ENCODE measurements at places on chromosomes 11 and 22.

DNA sequence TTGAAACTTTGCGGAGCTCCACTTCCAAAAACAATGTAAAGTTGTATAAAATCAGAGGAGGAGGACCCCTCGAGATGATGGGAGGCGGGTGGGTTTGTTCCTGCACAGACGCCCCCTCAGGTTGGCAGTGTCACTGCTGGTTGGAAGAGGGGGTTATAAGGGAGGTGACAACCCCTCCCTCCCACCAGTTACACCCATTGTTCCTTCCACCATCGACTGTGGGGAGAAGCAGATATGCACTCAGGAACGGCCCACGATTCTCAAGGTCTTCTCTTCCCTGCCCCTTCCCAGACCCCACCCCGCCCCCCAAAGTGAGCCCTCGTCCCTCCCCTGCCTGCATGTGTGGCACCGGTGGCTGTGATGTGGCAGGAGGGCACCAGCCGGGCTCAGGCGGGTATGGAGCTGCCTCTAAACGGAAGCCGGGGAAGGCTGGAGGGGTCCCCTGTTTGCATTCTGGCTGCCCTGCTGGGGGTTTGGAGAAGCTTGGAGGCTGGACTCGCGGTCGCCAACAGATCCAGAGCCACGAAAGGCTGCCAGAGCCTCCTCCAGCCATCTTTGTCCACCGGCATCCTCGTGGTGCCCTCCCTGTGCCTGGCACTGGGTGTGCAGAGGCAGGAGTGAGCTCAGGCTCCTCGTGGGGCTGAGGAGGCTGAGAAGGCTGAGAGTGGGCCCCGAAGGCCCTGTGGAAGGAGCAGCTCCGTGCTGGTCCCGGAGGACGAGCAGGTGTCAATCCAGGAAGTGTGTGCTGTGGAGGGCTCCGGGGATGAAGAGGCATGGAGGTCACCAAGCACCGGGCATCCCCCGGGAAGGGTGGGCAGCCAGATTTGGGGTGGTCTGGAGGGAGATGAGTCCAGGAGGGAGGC, 778 bp downstream of the KDELR3 start:
- DNase-seq = no peak

GRCh38 chr11:105923807-105924206, 98.2 kb downstream of the MSANTD4 start:
- peak; percentile 32 for DNase-seq

DNA sequence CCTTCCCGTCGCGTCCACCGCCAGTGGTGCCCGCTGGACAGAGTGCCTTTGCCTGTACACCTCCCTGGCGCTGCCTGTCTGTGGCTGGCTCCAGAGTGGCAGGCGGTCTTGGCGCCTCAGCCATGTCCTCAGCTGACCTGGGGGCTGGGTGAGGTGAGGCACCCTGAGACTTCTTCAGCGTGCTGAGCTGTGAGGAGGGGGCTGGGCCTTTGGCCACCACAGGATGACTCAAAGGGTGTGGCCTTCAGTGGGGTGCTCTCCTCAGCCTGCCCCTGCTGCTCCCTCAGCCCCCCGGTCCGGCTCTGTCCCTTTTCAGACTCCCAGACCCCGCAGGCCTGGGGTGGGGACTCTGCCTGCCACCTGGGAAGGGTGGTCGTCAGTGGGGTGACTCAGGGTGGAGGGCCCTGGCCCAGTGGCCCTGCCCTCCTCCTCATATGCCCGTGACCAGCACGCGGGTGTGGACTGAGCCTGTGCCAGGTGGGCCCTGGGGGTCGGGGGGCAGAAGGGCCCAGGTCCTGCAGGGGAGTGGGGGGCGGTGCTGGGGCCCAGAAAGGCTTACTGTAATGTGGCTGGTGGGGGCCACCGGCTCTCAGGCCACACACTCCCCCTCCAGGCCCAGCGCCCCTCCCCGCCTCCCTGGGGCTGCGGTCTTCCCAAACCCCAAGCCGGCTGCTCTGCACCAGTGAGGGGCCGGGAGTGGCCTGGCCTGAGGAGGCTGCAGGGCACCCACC, 15.9 kb downstream of the CRELD2 start:
- DNase-seq = no peak

- no peak for DNase-seq
These were observed 24.0 kb downstream of the SMCO4 start for GRCh38 chr11:93519179-93519578.

- DNase-seq = no peak
These were observed 32.3 kb downstream of the ANO5 start for GRCh38 chr11:22225190-22225589.

DNA sequence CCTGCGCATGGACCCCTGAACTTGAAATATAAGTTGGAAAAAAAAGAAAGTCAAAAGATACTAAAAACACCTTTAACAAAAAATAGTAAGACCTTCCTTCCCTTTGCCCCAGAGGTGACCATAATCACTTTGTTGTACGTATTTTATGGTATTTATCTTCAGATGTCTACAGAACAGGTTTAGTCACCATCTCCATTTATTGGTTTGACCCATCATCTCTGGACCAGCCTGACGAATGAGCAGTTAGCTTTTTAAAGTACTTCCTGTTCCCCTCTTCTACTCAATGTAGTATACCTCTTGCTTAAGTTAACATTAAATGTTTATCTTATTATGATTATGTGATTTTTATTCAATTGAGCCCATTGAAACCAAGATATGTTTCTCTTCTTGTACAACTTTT, 64.7 kb upstream of the CREB3L1 start:
- DNase-seq = no peak

- no peak for DNase-seq
These were observed 205.3 kb downstream of the TBC1D22A start for GRCh38 chr22:46967445-46968358.

- DNase-seq = no peak
These were observed 84.6 kb downstream of the C22orf31 start for GRCh38 chr22:28977060-28977459.

DNA sequence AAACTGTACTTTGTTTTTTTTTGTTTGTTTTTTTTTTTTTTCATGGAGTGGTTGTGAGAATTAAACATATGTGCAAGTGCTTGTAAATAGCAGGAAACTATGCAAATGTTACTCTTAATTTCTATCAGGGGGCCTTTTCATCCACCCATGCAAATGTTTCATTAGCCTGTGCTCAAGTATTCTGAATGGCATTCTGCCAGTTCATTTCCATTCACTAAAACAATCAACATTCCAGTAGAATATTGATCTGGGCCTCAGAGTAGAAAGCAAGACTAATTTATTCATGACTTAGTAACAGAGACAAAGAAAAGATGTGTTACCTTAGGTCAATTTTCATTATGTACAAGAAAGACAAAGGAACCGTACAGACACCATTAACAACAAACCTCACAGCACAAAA, 971.4 kb downstream of the DLG2 start:
- DNase-seq = no peak

GRCh38 chr11:127496165-127496564, 495.6 kb upstream of the KIRREL3 start:
- no peak for DNase-seq

GRCh38 chr11:31877083-31877482, 66.0 kb upstream of the PAX6 start:
- no peak for DNase-seq

DNA sequence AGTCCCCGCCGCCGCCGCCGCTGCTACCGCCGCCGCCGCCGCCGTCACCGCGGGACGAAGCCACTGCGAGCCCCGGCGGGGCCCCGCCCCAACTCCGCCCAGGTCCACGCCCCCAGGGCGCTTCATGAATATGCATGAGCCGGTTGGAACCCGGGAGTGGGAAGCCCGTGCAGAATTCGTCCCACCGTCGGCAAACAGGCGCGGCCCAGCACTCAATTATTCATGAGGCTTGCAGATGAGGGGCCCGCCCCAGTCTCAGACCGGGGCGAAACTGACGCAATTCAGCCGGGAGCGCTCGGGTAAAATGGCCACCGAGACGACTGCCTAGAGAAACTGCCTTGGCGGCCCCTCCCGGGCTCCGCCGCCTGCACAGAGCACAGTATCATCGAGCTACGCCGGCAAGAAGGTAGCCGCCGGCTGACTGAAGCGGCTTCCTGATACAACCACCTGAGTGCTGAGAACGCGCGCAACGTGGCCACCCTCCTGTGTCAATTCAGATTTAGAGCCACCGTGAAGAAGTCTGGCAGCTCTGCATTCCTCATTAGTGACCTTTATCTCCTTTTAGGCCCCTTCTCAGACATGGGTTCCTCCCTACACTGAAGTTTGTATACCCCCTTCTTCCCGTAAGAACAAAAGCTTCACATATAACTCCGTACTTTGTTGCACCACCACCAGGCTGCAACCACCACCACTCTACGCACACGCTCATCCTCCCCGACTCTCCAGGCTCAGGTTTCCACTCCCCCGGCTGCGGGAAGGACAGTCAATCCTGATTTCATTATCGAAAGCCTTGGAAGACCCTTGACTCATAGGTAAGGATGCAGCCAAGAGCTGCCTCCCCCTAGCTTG, at the start of gene TNKS1BP1:
TSS of gene TNKS1BP1 (minus strand) at position 67 of the 849 bp plus-strand sequence. CDS start 3,067 bp downstream, outside the sequence.
- DNase-seq = peak; percentile 96

Data from fibroblast of skin of left quadriceps (primary cell).